ENCODE measurements at places on chromosomes 16 and 17. TPM values are rescaled to one million over a fixed set of nuclear protein-coding genes. Genes with fewer than 3 reads are reported as not detected.

The EPOP gene
- 3.9 TPM for total RNA-seq

The CCL23 gene
- total RNA-seq, result not detected

The ICAM2 gene
- 8.2 TPM for total RNA-seq

The IL21R gene
- 0.67 TPM for total RNA-seq

The ITGAD gene
- total RNA-seq, result not detected

The CHST4 gene
- total RNA-seq, result 0.43 TPM

Measured in HT1080 (cell line).